ENCODE measurements at places on chromosomes 1 and 21. TPM values are rescaled to one million over a fixed set of nuclear protein-coding genes. Genes with fewer than 3 reads are reported as not detected.

The TRIM67 gene
- total RNA-seq = not detected

The C8A gene
- not detected for total RNA-seq

The CHODL gene
- total RNA-seq = not detected

The OXCT2 gene
- 0.89 TPM for total RNA-seq

DNA sequence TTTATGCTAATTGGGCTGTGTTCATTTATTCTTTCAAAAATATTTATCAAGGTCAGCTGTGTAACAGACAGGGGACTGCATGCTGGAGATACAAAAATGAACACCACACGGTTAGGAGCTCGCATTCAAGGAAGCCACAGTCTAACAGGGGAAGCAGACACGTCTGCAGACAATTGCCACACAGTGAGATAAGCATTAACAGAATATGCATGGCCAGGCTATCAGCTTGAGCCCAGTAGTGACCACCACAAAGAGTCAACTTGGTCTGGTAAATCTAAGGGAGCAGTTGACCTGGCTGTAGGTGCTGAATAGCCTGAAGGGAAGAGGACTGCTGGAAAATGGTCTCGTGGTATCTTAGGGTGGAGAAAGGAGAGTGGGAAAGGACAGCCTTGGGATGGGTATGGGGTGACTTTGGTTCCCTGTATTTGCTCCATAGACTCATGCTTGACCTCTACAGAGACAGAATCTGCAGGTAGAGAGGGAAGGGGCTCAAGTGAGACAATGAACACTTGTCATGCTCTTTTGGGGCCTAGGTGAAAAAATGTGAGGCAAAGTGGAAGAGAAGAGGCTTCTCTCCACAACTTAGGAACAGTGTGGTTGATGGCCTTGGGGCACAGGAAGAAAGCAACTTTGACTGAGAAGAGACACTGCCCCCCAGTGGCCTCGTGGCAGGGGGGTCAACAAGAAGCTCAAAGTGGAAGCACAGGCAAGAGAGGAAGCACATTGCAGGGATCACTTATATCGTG lies 7.6 kb upstream of the NPL start:
- no peak overlapping the region for H3K4me3 ChIP-seq
- peak; percentile 75 for DNase-seq
- H3K36me3 ChIP-seq = no peaks in the 10 kb centered on the region
- H3K27ac ChIP-seq = no peak overlapping the region
- no peaks in the 10 kb centered on the region for H3K4me1 ChIP-seq

GRCh38 chr1:157312082-157312812 lies 174.1 kb upstream of the ETV3 start:
- no peaks in the 10 kb centered on the region for H3K36me3 ChIP-seq
- H3K27me3 ChIP-seq = no peaks in the 10 kb centered on the region
- no peaks in the 10 kb centered on the region for H3K4me1 ChIP-seq
- DNase-seq = peak; percentile 32
- H3K27ac ChIP-seq = no peak overlapping the region
- H3K4me3 ChIP-seq = no peak overlapping the region

GRCh38 chr1:205494115-205494514 lies 10.4 kb upstream of the CDK18 start:
- peaks cover 11% of the 10 kb centered on the region for H3K27me3 ChIP-seq
- no peaks in the 10 kb centered on the region for H3K36me3 ChIP-seq

DNA sequence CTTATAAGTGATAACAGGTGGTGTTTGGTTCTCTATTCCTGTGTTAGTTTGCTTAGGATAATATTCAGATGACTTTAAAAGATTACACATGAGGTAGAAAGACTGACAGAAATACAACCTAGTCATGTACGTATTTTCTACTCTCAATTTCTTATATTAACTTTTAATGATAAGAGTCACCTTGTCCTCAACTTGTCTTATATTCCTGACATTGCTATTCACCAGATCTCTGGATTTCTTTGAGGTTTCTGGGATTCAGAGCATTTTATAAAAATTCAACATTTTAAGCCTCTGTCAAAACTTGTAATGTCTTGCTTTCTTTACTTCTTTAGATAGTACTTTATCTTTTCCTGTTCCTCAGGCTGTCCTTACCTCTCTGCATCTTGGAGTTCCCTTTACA lies 234.2 kb downstream of the TBX15 start:
- no peak overlapping the region for H3K4me3 ChIP-seq
- peaks cover 4% of the 10 kb centered on the region for H3K4me1 ChIP-seq

DNA sequence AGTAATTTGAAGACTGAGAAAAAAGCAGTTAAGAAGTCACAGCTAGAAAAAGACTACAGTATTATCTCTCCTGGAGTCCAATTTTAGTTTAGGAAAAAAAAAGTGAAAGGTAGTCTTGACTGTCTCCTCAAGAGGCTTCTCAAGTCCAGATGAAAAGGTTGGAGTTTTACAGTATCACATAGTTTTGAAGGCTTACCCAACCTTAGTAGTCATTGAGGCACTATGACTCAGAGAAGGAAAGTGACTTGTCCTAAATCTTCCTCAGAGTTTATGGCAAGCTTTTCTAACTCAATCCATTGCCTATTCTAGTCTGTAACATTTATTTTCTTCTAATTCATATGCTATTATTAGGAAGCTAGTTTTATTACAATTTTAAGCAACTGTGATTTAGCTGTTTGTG lies 174.9 kb downstream of the DPYD start:
- H3K27me3 ChIP-seq = no peaks in the 10 kb centered on the region
- peak; percentile 72 for DNase-seq
- H3K27ac ChIP-seq = no peak overlapping the region
- peaks cover 10% of the 10 kb centered on the region for H3K4me1 ChIP-seq

DNA sequence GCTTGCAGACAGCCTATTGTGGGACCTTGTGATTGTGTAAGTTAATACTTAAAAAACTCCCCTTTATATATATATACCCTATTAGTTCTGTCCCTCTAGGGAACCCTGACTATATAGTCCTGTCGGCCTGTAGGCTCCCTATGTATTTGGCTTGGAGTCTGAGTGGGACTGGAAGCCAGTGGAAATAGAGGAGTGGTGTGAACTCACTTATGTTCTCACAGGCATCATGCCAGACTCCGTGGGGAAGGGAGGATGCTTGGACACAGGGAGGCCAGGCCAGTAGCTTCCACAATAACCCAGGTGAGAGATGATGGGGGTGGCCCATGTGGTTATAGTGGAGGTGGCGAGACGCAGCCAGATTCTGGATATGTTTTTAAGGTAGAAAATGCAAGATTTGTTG lies 136.7 kb upstream of the SYT6 start:
- DNase-seq = no peak
- no peaks in the 10 kb centered on the region for H3K27me3 ChIP-seq
- no peak overlapping the region for H3K27ac ChIP-seq
- no peaks in the 10 kb centered on the region for H3K4me1 ChIP-seq

- H3K4me3 ChIP-seq = no peak overlapping the region
- no peak for DNase-seq
- H3K4me1 ChIP-seq = no peaks in the 10 kb centered on the region
- H3K36me3 ChIP-seq = no peaks in the 10 kb centered on the region
- no peaks in the 10 kb centered on the region for H3K27me3 ChIP-seq
- no peak overlapping the region for H3K27ac ChIP-seq
Observed at GRCh38 chr1:59857679-59858354, 43.1 kb downstream of the HOOK1 start.

- no peaks in the 10 kb centered on the region for H3K27me3 ChIP-seq
- H3K4me1 ChIP-seq = peaks cover 26% of the 10 kb centered on the region
- DNase-seq = no peak
- no peak overlapping the region for H3K4me3 ChIP-seq
Observed at GRCh38 chr21:26067836-26068594, 102.6 kb downstream of the APP start.

GRCh38 chr1:114097109-114097508 lies 56.6 kb downstream of the SYT6 start:
- no peak for DNase-seq
- peaks cover 13% of the 10 kb centered on the region for H3K4me1 ChIP-seq
- H3K36me3 ChIP-seq = no peaks in the 10 kb centered on the region
- no peak overlapping the region for H3K27ac ChIP-seq

GRCh38 chr1:119975006-119975405 lies 78.7 kb upstream of the ADAM30 start:
- H3K4me1 ChIP-seq = peaks cover 13% of the 10 kb centered on the region
- H3K36me3 ChIP-seq = peaks cover 5% of the 10 kb centered on the region
- no peak overlapping the region for H3K27ac ChIP-seq
- H3K4me3 ChIP-seq = no peak overlapping the region
- DNase-seq = no peak
- no peaks in the 10 kb centered on the region for H3K27me3 ChIP-seq

DNA sequence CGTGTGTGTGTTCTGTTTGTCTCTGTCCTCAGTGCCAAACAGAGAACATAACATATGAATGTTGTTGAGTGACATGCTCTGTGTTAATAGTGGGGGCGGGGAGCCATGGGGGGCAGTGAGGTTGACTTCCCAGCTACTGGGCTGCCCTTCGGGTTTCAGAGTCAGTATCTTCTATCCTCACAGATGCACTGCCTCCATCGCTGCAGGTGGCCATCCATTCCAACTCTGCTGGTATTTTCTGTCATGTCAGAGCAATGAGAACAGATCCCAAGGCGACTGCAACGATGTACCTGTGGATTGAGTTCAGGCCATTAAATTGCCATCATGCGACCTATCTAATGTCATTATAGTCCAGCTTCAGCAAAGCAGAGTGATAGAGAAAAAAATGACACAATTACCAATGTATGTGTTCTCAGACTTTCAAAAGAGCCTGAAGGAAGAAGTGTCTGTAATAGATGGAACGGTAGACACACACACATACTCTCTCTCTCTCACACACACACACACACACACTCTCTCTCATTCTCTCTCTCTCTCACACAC lies 418.5 kb downstream of the RWDD3 start:
- DNase-seq = no peak
- H3K27me3 ChIP-seq = no peaks in the 10 kb centered on the region
- H3K4me1 ChIP-seq = no peaks in the 10 kb centered on the region
- H3K36me3 ChIP-seq = no peaks in the 10 kb centered on the region

Data from GM23248 (cell line).